ENCODE measurements at places on chromosomes 7 and 10.

- DNase-seq, result no peak
These were observed 563.4 kb downstream of the KCNMA1 start for GRCh38 chr10:77074104-77074624.

GRCh38 chr7:47777531-47778152 lies 170.6 kb downstream of the PKD1L1 start:
- no peak for DNase-seq

DNA sequence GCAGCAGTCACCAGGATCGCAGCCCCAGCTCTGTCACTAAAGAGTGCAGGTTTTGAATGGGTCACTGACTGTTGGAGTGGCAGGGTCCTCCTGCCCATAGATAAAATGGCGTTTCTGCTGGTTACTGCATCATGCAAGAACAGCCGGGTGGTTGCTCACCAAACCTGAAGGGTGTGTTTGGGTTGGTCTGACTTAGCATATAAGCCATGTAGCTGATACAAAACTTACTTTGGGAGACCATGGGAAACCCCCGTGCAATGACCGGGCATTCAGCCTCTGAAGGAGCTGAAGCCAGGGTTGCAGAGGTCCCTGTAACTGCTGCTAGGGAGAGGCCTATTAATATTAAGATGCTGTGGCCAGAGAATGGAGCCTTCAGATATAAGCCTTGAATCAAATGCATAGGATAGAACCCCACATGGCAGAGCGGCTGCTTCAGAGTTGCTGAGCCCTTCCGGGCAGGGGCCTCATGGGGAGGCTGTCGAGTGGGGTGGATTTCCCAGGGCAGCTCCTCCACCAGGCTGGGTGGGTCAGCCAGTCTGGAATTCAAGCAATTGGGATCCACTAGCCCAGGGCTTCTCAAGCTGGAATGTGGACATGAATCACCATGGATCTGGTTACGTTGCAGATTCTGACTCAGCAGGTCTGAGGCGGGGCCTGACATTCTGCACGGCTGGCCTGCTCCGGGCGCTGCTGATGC lies 70.9 kb upstream of the CTBP2 start:
- no peak for DNase-seq

GRCh38 chr7:113608782-113609181 lies 310.0 kb downstream of the PPP1R3A start:
- no peak for DNase-seq

DNA sequence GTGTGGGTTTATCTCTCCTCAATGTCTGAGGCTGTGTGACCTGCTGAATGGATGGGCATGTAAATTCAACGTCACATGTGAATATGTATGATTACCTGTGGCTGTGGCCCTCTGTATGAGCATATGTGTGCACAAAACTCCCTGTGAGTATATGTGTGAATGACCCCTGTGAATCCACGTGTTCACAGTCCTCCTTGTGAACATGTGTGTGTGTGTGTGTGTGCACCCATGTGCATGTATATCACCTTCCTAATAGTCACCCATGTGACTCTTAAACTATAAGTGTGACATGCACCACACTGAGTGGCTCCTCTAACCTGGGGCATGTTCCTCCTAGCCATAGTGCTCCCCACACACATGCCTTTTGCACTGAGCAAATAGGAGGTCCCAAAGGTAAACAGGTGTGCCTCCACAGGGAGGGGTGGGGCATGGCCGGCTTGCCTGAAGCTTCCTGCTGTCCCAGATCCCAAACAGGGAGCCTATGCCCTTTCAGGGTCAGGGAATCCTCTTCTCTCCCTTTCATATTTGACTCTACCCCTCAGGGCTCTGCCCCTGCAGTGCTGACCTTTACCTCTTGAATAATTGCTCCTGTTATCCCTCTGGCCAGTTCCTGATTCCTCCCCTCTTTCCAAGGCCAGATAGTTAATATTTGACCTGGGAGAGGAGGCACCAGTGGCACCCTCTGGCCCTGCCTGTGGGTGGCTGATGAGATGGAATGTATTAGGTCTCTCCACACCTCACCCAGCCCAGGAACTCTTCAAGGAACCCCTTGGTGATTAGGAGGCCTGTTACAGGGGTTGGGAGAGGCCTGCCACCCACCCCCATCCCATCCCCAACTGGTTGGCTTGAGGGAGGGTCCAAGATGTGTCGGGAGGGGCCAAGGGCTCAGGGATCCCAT lies 1.9 kb downstream of the SEMA4G start:
- DNase-seq, result no peak

GRCh38 chr10:28806488-28806941 lies 129.2 kb downstream of the BAMBI start:
- no peak for DNase-seq

- DNase-seq, result no peak
These were observed 1.2 kb downstream of the PIP4K2A start for GRCh38 chr10:22712956-22713852.

- DNase-seq, result no peak
These were observed 4.3 kb downstream of the CLIP2 start for GRCh38 chr7:74293577-74293908.

DNA sequence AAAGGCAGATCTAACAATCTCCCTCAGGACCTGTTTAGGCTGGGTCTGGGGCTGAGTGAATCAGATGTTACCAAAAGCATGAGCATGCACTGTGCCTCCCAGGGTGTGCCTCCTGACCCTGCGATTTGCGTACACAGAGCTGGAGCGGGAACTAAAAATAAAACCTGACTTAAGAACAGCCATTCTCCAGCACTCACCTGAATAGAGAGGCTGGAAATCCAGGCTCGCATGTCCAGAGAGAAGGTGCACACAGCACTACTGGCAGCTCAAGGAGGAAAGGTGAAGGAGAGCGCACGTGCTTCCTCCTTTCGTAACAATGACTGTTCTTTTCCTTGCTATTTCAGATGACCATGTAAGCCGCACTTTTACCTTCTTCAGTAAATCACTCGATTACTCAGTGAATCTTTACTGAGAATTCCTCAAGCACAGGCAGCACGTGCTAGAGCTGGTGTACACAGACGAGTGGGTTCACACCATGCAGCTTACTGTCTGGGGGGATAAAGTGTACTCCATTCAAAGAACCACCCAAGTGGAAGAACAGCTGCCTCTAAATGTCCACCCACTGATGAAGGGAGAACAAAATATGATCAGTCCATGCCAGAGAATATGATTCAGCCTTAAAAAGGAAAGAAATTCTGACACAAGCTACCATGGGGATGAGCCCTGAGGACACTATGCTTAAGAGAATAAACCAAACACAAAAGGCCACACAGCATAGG lies 45.6 kb downstream of the SFMBT2 start:
- DNase-seq, result no peak

DNA sequence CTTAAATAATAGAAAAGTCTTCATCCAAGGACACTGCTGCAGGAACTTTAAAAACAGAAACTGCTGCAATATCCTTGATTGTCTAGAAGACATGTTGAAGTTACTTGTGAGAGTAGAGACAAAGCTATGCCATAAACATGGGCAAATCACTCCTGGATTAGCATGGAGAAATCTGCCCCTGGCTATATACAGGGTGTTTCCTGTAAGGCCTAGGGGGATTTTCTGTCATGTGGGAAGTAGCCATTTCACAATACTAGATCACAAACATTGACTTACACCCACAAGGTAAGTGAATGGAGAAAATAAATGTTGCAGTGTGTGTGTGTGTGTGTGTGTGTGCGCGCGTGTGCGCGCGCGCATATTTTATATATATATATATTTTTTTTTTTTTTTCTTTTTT lies 35.2 kb upstream of the PDK4 start:
- DNase-seq, result no peak

DNA sequence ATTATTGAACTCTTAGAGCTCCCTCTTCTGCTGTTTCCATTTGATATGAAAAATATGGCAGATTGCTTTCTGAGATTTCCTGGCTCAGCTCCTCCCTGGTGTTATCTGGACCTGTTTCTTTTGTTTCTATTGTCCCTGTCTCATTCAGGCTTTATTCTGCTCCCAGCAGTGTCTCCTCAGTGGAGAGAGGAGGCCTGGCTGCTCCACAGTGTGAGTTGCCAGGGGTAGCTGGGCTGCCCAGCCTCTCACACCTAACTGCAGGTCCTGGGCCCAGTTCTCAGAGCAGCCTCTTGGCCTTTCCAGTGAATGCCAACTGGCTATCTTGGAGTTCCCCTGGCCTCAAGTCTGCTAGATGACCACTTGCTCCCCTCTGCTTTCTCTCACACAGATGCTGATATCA lies 127.0 kb downstream of the VPS41 start:
- DNase-seq, result peak; percentile 66

DNA sequence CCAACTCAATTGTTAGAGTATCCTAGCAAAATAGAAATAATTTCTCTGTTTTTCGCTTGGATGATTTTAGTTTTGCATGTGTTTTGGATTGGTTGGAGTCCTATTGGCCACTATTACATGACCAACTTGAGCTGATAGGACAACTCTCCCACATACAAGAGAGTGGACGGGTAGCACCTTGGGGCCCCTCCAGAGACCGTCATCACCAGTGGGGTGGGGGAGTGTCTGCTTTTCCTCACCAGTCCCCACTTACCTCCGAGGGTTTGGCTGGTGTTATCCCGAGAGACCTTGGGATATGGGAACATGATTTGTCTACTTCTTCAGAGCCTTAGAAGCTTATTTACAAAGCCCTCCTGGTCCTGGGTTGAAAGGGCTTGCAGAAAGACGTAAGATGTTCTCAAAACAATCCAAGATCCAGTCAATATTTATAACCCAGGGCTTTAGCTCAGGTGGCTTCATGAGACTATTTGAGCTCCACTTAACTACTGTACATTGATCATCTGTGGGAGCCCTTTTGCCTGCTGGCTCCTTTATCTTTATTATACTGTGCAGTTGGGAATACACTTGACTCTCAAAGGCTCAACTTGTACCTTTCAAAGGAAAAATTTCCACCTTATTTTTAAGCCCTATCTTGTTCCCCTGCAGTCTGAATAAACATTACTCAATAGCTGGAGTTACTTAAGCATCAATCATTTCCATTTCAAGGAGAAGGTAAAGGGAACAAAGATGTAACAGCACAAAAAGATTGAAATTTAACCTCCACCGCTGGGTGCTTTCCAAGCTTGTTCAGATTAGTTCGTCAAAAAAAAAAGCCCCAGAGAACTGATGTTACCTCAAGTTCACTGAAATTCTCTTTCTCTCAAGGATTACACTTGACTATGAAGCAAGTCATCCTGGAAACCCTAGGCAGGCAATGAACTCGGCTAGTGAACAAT lies 119.7 kb downstream of the WDR11 start:
- no peak for DNase-seq

GRCh38 chr7:44324204-44324480 lies 1.3 kb downstream of the CAMK2B start:
- peak; percentile 44 for DNase-seq

DNA sequence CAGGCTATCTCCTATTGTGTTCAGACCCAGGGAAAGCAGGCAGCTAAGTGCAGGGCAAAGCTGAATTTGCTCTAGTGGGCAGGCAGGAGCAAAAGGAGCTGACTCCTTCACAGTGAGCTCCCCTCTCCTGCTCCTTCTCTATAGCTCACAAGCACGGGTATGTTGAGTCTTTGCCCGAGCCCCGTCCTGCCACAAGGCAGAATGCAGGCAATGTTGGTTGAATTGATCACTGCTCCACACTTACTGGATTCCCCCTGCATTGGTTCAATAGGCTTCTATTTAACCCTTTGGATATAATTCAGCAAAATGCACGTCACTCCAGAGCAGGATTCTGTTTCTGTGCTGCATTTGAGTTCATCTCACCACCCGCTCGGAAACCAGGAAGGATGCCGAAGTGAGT lies 16.2 kb upstream of the C10orf90 start:
- no peak for DNase-seq

DNA sequence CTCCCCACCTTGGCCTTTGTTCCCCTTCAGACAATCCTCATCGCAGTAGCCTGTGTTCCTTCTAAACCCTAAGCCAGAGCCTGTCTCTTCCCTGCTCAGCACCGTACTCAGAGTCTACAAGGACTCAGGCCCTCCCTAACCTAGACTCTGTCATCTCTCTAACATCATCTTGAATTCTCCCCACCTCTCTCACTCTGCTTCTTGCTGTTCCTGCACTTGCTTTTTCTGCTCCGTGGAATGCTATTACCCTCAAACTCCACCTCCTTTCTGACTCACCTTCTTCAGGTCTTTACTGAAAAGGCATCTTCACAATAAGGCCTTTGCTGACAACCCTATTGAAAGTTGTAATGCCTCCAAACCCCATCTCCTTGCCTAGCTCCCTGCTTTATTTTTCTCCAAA lies 141.0 kb downstream of the DKK1 start:
- no peak for DNase-seq

DNA sequence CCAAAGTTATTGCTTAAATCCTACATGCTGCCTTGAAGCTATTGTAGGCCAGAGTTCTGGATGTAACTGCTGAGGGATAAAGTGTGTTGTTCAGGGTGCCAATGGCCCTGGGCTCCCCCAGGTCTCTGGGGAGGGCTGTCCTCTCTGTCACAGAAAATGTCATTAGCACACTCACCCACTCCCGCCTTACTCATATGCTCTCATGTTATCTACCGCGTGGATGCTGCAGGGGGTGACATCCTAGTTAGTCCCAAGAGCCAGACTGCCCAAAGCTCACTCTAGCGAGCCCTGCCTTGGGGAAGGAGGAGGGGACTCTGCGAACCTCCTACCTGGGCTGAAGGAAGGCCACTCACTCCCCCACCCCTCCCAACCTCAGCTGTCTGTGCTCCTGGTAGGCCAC lies 122.5 kb downstream of the FRMD4A start:
- DNase-seq, result no peak

DNA sequence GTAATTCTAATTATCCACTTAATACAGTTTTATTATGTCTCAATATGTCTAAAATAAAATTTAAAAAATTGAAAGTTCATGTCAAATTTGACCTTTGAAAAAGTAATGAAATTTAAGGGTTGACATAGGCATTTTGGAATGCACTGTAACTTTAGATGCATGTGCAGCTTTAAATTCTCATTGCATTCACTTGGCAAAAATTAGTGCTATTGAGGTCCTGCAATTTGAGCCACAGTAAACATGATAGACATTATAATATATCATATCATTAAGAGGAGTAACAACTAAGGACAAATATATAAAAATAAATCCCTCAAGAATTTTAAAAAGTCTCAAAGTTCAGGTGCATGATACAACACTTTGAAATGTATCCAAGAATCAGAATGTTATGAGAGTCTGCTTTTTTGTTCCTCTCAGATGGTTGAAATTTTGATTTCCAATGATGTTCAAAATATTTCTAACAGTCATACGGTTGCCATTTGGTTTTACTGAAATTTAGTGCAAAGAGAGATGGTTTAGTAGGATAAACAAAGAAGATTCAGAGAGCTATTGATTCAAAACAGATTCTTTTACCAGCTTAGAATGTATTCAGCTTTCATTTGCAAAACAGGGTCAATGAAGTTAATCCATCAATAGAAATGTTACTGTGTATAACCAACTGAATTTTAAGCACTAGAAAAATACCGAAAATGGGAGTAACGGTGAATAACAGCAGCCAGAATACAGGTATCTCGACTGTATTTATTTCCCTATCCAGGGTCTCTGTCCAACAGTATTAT lies 71.8 kb downstream of the SEMA3A start:
- DNase-seq, result no peak

GRCh38 chr7:23343806-23344475 lies 44.8 kb downstream of the MALSU1 start:
- DNase-seq, result no peak

GRCh38 chr10:44395902-44396670 lies 11.2 kb upstream of the CXCL12 start:
- no peak for DNase-seq

- DNase-seq, result no peak
These were observed 91.2 kb downstream of the SPAG6 start for GRCh38 chr10:22436526-22436892.
